ENCODE measurements at places on chromosomes 6 and 20. TPM values are rescaled to one million over a fixed set of nuclear protein-coding genes. Genes with fewer than 3 reads are reported as not detected.

SEMG2 gene
- not detected for total RNA-seq

HLA-DOA gene
- total RNA-seq: 1.8 TPM

- no peak for DNase-seq
These were observed 41.9 kb downstream of the SNHG17 start for GRCh38 chr20:38393259-38393658.

DNA sequence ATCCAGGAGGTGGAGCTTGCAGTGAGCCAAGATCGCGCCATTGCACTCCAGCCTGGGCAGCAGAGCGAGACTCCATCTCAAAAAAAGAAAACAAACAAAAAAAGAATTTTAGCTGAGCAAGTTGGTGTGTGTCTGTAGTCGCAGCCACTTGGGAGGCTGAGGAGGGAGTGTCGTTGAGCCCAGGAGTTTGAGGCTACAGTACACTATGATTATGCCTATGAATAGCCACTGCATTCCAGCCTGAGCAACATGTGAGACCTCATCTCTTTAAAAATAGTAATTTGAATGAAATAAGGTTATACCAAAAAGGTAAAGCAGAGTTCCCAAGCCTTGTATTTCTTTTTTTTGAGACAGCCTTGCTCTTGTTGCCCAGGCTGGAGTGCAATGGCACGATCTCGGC, 19.8 kb downstream of the MTRES1 start:
- DNase-seq: no peak

DNA sequence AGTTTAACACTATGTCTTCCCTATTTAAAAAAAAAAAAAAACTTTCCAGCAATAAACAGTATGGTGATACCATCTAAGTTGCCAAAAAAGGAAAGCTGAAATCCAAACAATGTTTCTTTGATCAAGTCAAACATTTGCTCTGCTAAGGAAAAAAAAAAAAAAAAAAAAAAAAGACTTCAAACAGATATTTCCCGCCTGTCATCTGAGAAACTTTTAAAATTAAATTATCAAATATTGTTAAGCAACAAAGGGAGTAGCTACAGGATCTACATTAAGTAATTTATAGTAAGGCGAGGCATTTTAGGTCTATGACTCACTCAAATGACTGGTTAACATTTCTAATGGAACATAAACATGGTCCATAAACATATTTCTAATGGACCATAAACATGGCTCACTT, 121.2 kb downstream of the DST start:
- no peak for DNase-seq

DNA sequence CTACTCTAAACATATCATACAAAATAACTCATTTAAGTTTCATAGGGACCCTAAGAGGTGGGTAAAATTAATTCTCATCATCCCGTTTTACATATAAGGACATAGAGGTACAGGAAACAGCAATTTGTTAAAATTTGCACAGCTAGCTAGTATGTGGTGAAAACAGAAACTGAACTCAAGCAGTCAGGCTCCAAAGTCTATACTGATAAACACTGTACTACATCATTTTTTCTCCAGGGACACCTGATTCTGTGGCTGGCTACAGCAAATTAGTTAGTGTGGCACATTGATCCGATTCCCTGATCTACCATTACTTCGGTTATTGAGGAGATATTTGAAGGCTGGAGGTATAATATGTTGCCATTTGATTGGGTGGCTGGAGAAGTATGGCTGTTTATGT, 36.2 kb upstream of the E2F3 start:
- DNase-seq: no peak

- no peak for DNase-seq
These were observed 11.8 kb upstream of the TULP1 start for GRCh38 chr6:35524380-35525020.

- no peak for DNase-seq
These were observed 163.1 kb downstream of the SOD2 start for GRCh38 chr6:159529934-159530333.

SLCO4A1 gene
- 49.8 TPM for total RNA-seq

GRCh38 chr6:133254552-133255228, 13.5 kb downstream of the EYA4 start:
- no peak for DNase-seq

PNPLA1 gene
- not detected for total RNA-seq

MCHR2 gene
- total RNA-seq: not detected

RAET1E gene
- not detected for total RNA-seq

DNA sequence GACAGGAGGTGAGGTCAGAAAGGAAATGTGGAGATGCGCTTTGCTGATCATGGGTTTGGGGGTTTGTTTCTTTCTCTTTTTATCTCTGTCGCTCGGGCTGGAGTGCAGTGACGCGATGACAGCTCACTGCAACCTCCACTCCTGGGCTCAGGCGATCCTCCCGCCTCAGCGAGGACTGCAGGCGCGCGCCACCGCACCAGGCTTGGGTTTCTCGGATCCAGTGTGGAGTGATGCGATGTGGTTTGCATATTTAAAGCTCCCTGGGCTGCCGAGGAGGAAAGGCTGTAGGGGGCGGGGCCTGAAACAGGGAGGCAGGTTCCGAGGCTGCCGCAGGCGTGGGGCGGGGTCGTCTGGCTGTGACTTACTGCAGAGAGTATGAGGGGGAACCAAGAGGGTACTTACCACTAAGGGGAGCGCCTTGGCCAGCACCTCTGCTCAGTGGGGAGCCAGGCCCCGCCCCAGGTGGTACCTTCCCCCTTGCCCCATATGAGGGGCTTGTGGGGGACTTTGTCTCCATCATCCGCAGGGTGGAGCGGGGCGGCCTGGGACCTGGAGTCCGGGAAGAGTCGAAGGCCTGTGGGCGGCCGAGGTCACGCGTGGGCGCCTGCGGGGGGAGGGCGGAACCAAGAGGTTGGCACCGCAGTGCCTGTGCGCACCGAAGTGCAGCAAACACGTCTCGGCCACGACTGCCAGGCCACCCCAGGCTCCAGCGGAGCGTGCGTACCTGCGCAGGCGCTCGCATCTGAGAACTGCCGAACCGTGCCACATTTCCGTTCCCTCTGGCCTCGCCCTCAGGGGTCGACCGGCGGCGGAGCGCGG, 12.7 kb upstream of the BAK1 start:
- no peak for DNase-seq

TUBE1 gene
- 24.4 TPM for total RNA-seq

ZKSCAN3 gene
- total RNA-seq: 3.3 TPM

MTFR2 gene
- 23.3 TPM for total RNA-seq

- DNase-seq: no peak
These were observed 131.8 kb downstream of the UNC5CL start for GRCh38 chr6:40907198-40907701.
